Hippocampal formation (tissue), 2 donors: ENCODE measurements at places on chromosomes 5 and 9.

DNA sequence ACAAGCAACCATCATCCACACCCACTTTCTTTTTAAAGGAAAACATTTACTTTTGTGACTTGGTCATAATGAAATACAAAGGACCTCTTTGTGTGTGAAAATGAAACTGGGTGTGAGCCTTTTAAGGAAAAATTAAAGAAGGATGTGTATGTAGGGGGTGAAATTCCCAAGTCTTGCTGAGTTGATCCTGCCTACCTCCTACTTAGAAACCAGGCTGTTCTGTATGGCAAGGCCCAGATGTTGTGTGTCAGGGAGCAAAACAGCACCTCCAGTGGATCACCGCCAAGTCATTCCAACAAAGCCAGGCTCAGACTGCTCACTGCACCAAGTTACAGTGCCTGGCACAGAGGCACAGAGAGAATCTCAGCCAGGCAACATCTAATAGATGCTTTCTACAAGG lies 198.5 kb upstream of the FBN2 start:
- peak; percentile 43 for DNase-seq

DNA sequence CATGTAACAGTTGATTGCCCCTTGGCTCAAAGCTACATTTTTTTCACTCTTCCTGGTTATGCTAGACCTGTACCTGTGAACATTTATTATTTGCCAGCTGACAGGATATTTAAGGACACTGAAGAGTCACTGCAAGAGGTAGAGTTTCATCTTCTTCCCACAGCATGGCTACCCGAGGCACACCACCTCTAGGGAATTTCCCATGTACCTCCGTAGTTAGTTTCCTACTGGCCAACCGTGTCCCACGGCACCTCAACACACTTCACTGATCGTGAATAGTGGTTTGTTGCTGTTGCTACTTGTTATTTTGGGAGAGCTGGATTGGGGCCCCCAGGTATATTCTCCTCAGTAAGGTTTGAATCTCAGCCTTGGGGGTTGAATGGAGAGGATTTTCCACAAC lies 648.6 kb downstream of the SEMA5A start:
- DNase-seq = no peak

GRCh38 chr9:131590907-131591844 lies 45.9 kb downstream of the PRRT1B start:
- peak; percentile 72 for DNase-seq

DNA sequence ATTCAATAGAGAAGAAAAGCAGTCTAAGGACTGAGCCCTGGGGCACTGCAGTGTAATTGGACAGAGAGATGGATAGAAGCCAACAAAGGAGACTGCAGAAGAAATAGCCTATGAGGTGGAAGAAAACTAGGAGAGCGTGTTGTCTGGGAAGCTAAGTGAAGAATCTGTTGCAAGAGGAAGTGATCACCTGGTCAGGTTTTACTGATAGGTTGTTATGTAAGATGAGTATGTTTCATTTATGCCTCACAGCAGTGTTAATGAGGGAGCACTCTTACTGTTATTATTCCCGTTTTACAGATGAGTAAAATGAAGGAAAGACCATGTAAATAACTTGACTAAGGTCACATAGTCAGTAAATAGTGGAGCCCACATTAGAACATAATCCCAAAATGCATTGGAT lies 80.0 kb upstream of the GRHPR start:
- DNase-seq = no peak

- DNase-seq = no peak
Observed at GRCh38 chr5:133273661-133274596, 222.1 kb downstream of the HSPA4 start.

- peak; percentile 36 for DNase-seq
Observed at GRCh38 chr5:140108093-140109017, 5.6 kb upstream of the PURA start.

DNA sequence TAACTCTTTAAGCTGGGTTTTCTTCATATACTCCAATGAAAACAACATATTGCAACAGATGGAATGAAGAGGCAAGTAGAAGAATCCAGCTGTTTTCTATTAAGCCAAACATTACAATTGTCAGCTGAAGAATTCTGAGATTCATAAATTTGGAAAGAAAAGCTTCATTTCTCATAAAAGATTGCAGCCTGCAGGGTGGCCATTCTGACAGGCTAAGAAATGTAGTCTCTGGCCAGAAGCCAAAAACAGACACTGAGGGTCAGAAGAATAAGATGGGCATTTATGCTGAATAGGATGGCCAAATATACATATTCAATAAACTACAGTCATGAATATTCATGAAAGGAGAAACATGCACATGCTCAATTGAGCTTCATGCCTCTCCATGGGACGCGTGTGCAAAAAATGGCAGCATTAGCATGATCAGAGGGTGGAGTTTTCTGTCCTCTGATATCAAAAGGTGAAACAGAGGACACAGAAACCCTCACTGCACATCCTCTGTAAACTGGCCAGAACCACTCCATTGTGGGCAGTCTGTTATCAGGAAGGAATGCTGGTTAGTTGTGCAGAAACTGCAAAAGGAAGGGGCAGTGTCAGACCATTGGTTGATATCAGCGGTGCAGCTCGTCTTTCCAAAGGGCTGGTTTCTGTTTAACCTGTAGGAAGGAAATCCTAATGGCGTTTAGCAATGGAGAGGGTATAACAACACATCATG lies 50.2 kb downstream of the FXN start:
- DNase-seq = no peak

- DNase-seq = no peak
Observed at GRCh38 chr9:95276395-95276954, 41.0 kb downstream of the FANCC start.
